ENCODE measurements at places on chromosomes 12 and 14. TPM values are rescaled to one million over a fixed set of nuclear protein-coding genes. Genes with fewer than 3 reads are reported as not detected.

The CLEC14A gene
- 0.96 TPM for total RNA-seq

The ITGB7 gene
- not detected for total RNA-seq

The LRTM2 gene
- 14.6 TPM for total RNA-seq

The TAS2R13 gene
- 2.0 TPM for total RNA-seq

The EIF2B2 gene
- total RNA-seq, result 39.6 TPM

The RAD9B gene
- 0.49 TPM for total RNA-seq

The TTC5 gene
- 37.4 TPM for total RNA-seq

The SLC6A13 gene
- total RNA-seq, result 0.91 TPM

The SIX6 gene
- total RNA-seq, result not detected

The SAMD4A gene
- total RNA-seq, result 0.56 TPM

The ANKS1B gene
- total RNA-seq, result 11.3 TPM

The DBX2 gene
- not detected for total RNA-seq

The SERPINA5 gene
- total RNA-seq, result not detected

The SLC38A4 gene
- total RNA-seq, result 0.98 TPM

The SCN8A gene
- total RNA-seq, result 47.6 TPM

The NEDD8 gene
- 169 TPM for total RNA-seq

The IRF2BPL gene
- total RNA-seq, result 23.3 TPM

The CCDC177 gene
- 7.8 TPM for total RNA-seq

The ASB2 gene
- 16.6 TPM for total RNA-seq

The POTEM gene
- total RNA-seq, result not detected

The SLCO1A2 gene
- total RNA-seq, result 11.9 TPM

The AKAP3 gene
- 3.3 TPM for total RNA-seq

The AQP6 gene
- total RNA-seq, result 0.37 TPM

The FOXM1 gene
- total RNA-seq, result 12.7 TPM

The CFAP54 gene
- 0.15 TPM for total RNA-seq

The SOX5 gene
- total RNA-seq, result 118 TPM

The MUCL1 gene
- total RNA-seq, result not detected

The ABCC9 gene
- total RNA-seq, result 17.7 TPM

The INHBC gene
- not detected for total RNA-seq

The SOAT2 gene
- total RNA-seq, result not detected

The WNT1 gene
- not detected for total RNA-seq

The GLI1 gene
- total RNA-seq, result 2.3 TPM

The CCDC198 gene
- not detected for total RNA-seq

The ANO4 gene
- 38.0 TPM for total RNA-seq

The C12orf50 gene
- total RNA-seq, result 0.25 TPM

The EPYC gene
- not detected for total RNA-seq

The NXPH4 gene
- 10.5 TPM for total RNA-seq

The TSPAN9 gene
- total RNA-seq, result 142 TPM

The DPPA3 gene
- total RNA-seq, result not detected

The KCNA1 gene
- 0.05 TPM for total RNA-seq

The TEX52 gene
- total RNA-seq, result not detected

The MEG3 gene
- 0.22 TPM for total RNA-seq

The RILPL1 gene
- total RNA-seq, result 6.2 TPM

The CPNE6 gene
- 0.44 TPM for total RNA-seq

The PTGER2 gene
- not detected for total RNA-seq

The PLEKHA5 gene
- total RNA-seq, result 314 TPM

The DIO2 gene
- total RNA-seq, result 1.5 TPM

The DHRS4L2 gene
- total RNA-seq, result 10.4 TPM

The P2RX2 gene
- total RNA-seq, result 4.1 TPM

The GUCY2C gene
- total RNA-seq, result not detected

The TEAD4 gene
- total RNA-seq, result 3.8 TPM

The OLR1 gene
- not detected for total RNA-seq

The TCTN1 gene
- total RNA-seq, result 21.8 TPM

The BATF gene
- not detected for total RNA-seq

The KRT78 gene
- total RNA-seq, result not detected

The KSR2 gene
- 0.47 TPM for total RNA-seq

The CDK17 gene
- total RNA-seq, result 46.7 TPM

The PIK3C2G gene
- not detected for total RNA-seq

The PEX5 gene
- 71.0 TPM for total RNA-seq

Measured in glutamatergic neuron (in vitro differentiated cells).